ENCODE measurements at places on chromosomes 11 and 22. TPM values are rescaled to one million over a fixed set of nuclear protein-coding genes. Genes with fewer than 3 reads are reported as not detected.

SCUBE1 gene
- not detected for total RNA-seq

FAM181B gene
- total RNA-seq: 1.1 TPM

PRSS23 gene
- total RNA-seq: 95.0 TPM

DSCAML1 gene
- 0.05 TPM for total RNA-seq

RPUSD4 gene
- total RNA-seq: 14.9 TPM

APOL3 gene
- not detected for total RNA-seq

All from airway epithelial cell (primary cell).